ENCODE measurements at places on chromosomes 1 and 21.

GRCh38 chr1:108897865-108898720 is 21.3 kb downstream of the GPSM2 start:
- peak; percentile 72 for DNase-seq

DNA sequence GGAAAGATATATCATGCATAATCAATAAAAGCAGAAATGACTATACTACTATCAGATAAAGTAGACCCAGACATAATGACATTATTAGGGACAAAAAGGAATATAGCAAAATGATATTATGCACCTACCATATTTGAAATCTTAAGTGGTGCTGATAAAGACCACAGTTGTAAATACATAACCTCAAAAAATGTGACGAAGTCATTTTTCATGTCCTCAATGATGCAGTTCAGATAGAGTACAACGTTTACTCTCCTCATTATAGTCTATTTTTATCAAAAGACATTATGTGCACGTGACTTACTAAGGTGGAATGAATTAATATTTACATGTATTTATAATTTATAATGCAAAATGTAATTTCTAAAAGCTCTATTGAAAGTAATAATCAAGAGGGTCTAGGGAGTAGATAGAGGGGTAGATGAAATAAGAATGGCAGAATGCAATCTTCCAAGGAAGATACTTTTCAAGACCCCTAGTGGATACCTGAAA is 61.7 kb upstream of the TNFSF4 start:
- no peak for DNase-seq

DNA sequence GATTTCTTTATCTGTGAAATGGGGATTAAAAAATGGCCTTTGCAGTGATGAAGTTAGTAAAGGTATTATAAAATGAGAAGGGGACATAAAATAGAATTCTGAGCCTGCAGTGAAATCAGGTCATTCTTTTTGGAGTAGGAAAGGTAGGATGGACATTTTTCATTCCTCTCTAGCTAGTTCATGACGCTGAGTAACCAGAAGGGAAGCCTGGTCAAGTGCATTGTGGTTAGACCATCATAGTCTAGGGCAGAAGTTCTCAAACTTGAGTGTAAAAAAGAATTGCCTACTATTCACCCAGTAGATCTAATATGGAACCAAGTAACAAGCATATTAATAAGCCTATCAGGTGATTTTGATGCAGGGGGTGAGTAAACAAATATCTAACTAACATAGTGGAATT is 50.8 kb downstream of the TGFB2 start:
- DNase-seq = no peak

- DNase-seq = peak; percentile 88
Observed at GRCh38 chr1:204445860-204446412, 34.3 kb upstream of the PPP1R15B start.

DNA sequence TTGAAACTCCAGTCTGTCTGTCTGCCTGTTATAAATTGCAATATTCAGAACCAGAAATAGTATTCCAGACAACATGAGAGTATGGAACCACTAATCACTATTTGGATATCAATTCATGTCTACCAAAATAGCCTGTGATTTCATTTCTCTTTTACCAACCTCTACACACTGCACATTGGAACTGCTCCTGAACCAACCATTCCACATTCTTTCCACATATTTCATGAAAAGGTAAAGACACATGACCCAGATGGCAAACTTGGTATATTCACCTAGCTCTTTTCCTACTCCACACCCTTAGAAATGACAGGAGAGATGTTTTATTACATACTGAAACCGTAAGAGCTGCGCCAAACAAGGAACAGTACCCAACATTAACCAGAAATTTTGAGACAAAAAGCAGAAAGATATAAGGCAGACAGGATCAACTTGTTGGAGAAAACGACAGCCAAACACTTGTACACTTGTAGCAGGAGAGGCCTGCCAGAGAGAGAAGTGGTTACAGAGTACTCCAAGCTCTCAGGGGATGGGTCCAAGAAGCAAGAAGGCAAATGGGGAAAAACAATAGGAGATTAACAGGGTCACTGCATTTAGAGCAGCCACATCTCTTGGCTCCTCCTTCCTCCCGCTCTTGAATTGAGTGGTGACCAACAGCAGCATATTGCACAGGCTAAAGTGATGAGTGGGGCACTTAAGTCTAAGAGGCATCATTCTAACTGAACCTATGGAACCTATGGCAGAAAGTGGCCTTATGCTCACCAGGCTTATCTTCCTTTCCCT is 148.7 kb downstream of the SETD4 start:
- no peak for DNase-seq

DNA sequence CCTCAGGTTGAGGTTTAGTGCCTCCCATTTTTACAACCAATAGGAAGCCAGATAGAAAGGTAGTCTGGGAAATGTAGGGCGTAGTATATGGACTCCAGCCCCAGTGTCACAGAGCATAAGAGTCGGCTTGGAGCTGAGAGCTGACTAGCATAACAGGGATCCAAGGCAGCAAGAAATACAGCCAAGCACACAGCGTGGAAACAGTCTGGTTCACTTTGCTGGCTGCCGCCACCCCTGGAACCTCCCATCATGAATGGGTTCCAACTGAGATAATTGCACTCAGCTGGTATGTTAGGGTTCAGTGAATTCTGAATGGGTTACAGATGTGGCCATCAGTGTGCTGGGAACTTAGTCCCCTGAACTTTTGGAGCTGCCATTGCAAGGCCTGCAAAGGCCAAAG is 76.7 kb upstream of the GPR88 start:
- DNase-seq = no peak

DNA sequence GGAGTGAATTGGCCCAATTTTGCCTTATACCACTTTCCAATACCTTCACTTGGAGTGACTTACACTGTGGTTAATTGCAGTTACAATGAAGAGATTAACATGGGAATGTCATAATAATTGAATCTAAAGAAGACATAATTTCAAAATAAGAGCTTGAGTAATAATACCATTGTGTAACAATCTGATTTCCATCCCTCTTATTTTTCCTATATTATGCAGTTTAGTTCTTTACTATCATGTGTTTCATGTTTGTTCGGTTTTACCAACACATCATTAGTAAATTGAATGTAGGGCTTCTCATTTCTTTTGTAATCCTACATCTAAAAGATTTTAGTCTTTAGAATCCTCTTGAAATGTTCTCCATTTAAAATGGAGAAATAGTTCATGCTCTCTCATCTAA is 19.2 kb upstream of the XPR1 start:
- DNase-seq = no peak

DNA sequence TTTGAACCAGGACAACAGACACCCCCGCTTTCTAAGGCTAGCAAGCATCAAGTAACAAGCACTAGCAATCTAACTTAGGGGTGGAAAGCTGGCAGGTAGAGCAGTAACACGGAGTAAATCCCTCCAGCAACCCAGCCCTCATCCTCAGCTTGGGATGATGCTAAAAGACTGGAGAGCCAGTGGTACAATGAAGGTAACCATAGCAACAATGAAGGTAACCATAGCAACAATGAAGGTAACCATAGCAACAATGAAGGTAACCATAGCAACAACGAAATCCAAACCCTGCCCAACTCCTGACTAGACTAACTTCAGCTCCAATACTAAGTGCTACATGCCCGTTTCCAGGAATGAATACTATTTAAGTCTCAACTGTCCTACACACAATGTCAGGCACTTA is 22.2 kb upstream of the EIF4G3 start:
- DNase-seq = no peak

GRCh38 chr1:229892515-229893117 is 174.4 kb upstream of the GALNT2 start:
- no peak for DNase-seq

DNA sequence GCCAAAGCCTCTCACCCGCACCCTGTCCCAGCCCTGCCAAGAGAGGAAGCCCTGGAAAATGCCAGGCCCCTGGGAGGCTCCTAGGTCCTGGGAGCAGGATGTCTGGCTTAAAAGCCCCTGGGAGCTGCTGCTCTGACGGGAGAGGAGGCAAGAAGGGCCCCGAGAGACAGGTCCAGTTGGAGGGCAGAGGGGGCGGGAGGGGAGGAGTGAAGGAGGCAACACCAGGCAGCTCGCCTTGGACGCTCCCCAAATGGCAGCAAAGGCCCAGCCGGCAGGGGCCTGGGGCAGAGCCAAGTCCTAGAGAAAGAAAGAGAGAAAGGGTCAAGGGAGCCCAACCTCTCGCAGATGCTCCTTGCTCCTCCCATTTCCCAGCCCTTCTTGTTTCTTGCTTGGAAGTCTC is 6.8 kb downstream of the ETV3L start:
- DNase-seq = no peak

- peak; percentile 58 for DNase-seq
Observed at GRCh38 chr1:162878000-162878596, 17.1 kb upstream of the CCDC190 start.

DNA sequence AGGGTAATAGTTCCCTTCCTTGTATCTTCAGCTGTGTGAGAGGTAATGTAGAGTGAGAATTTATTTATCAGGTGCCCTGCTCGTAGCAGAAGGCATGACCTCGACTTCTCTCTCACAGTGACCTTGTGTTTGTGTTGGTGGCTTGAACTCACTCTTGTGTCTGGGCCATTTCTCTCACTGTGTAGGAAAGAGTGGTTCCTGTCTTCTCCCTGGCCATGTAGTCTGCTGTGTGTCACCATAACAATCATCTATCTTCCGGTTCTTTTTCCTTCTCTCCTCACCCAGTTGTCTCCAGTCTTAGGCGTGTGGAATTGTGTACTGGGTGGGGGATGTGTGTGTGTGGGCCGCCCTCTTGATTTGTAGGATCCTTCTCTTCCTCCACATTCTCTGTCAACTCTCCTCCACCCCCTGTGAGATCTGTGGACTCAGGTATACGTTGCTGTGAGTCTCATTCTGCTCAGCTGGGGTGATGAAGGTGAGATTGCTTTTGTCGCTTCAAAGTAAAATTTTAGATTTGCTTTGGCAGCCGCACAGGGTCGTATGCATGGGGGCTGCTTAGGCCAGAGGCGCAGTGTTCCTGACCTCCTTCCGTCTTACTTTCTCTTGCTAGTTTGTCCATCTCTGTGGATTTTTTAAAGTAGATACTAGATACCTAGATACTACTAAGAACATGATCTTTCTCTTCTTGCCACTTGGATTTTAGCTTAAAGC is 31.6 kb downstream of the MAPKAPK2 start:
- no peak for DNase-seq

GRCh38 chr21:41678924-41679318 is 87.9 kb downstream of the RIPK4 start:
- no peak for DNase-seq

GRCh38 chr1:204130981-204131892 is 20.6 kb downstream of the ETNK2 start:
- DNase-seq = no peak

DNA sequence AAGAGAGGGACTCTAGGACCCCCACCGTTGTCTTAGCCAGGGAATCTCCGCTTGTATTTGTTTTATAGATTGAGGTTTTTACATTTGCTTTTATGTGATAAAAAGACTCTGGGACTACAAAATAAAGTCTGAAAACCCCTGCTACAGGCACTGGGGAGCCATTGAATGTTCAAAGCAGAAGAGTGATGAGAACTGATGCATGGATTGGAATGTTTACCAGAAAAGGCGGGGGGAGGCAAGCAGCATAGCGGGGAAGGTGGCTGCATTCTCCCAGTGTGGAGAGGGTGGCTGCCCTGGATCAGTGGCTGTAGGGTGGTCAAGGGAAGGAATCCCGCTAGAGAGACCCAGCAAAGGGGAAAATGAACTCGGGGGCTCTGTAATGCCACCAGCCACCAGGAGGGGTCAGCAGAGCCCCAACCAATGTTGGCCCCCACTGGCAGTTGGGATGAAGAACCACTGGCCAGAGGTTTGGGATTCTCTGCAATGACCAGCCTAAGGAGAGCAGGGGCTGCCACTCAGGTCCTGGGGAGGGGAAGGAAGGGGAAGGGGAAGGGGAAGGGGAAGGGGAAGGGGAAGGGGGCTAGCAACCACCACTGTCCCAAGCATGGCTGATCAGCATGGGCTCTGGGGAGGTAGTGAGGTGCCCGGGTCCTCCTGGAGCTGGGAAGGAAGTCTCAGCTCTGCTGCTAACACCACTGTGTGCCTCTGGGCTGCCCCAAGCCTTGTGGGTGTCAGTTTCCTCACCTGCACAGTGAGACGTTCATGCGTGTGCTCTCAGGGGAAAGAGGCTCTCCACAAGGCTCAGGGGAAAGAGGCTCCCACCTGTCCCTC is 19.2 kb upstream of the PEF1 start:
- peak; percentile 14 for DNase-seq

- no peak for DNase-seq
Observed at GRCh38 chr1:210384625-210385024, 55.9 kb downstream of the HHAT start.

DNA sequence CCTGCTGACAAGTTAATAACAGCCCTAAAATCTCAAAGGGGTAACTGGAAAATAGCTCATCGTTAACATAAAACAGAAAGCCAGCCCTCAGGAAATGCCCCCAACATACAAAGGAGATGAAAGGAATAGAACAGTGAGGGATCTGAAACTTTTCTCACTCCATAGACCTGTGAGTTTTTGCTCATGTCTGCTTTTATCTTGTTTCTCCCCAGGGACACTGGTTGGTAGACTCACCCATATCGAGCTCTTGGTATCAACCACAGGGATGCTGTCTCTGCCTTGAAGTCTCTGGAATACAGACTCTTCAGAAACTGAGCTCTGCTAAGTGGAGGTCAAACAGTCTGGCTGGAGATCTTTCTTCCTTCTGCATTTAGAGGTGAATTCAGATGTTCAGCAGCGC is 77.4 kb upstream of the CAMK1G start:
- DNase-seq = no peak

DNA sequence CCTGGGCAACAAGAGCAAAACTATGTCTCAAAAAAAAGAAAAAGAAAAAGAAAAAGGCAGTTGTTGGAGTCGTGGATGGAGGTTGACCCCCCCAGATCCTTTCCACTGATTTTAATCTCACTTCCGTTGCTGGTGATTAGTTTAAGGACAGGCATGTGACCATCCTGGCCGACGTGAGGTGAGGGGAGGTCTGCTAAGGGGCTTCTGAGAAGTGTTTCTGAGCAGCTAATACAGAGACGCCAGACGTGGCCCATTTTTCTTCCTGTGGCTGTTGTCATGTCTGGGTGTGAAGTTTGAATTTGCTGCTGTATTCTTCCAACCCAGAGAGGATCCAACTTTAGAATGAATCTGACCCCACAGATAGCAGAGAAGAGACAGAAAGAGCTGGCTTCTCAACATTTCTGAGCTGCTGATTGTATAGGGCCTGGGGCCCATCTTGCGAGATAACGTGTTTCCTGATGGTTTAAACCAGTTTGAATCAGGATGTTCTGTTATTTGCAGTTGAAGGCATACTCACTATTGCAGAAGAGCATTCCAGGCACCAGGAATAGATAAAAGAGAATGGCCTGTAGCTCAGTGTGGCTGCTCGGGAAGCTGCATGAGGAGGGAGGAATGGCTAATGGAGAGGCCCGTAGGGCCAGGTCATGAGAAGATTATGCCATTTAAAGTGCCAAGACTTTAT is 22.8 kb upstream of the SSBP3 start:
- DNase-seq = no peak

DNA sequence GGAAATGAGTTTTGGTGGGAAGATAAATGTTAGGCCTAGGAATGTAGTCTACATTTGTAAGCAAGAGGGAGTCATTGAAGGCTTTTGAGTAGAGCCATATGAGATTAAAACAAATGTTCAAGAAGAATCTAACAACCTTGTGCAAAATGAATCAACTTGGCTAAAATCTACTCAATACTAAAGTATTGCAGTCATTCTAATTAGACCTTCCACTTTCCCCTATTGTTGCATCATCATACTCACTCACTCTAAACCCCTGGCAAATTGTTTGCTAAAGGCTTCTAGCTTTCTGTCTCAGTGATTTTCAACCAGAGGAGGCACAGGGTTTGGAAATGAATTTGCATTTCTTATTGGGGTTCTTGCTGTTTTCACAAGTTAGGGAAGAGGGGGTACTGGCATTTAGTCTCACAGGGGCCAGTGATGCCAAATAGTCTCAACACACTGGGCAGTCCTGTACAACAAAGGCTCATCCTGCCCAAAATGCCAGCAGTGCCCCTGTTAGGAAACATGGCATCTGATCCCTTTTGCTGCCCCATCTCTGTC is 85.3 kb downstream of the SEC16B start:
- no peak for DNase-seq

All from NCI-H1694 treated with DMSO at 0.1 percent for 48 hours (cell line).